HCEC 1CT (cell line): ENCODE measurements at places on chromosomes 2 and 18.
A peak's percentile ranks its signal among the peaks of the same experiment; 100 is the strongest.

GRCh38 chr18:76365561-76365960, 129.5 kb downstream of the ZNF516 start:
- DNase-seq, result no peak

GRCh38 chr2:163171786-163172530, 333.4 kb upstream of the KCNH7 start:
- DNase-seq, result peak; percentile 54

DNA sequence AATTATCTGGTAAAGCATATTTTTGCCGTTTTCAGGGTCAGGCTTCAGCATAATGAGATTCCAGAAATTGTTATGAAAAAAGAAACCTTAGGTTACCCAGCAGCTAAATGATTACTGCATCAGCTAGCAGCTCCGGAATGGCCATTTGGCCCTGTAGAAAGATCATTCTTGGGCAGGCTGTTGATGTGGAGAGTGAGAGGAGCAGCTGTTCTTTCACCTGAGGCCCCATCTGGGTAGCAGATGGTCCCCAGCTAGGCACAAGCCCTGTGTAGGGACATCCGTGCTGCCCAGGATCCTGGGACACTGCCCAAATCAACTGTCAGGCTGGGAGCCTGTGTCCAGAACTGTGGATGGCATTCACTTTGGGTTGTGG, 61.8 kb downstream of the NEDD4L start:
- DNase-seq, result peak; percentile 13

DNA sequence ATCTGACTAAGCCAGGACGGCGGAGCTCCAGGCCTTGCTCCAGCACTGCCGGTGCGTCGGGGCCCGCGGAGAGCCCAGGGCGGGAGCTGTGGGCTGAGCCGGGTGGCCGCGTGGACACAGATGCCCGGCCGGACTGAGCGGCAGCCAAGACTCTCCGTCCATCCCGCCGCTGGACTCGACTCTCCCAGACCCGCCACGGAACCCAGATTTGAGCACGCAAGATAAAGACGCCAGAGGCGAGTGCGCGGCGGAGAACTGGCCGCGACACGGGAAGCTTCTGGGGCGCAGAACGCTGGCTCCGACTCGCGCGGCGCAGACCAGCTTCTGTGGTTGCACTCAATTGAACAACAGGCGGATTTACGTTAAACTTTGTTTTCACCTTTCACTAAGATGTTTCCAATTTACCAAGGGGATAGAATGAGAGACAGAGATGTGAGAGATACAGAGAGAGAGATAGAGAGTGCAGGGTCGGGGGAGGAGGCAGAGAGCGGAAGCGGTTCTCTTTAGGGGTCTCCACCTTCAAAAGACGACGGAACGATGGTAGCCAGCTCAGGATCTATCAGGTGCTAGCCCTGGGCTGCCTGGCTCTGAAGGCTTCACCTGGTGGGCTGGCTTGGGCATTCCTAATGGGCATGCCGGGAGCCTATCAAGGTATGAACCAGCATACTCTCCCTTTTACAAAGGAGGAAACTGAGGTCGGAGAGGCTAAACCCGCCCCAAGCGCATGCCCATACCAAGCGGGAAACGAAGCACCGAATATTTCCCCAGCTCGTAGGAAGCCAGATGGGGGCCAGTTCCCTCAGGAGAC, 10.4 kb upstream of the EN1 start:
- DNase-seq, result no peak

DNA sequence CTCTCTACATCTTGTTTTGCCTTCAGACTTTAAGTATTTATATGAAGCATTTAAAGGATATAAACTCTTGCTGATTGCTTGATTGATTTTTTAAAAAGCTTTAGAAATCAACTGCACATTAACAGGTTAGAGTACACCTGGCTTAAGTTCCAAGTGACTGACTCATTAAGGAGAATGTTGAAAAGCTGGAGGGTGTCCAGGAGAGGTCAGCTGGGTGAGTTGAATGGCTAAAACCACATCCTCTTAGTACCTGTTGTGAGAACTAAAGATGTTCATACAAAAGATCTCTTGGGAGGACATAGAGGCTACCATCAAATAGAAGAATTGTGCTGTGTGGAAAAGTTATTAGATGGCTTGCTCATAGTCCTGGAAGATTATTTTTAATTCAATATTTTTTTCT, 206.8 kb downstream of the TXNL1 start:
- no peak for DNase-seq

- DNase-seq, result no peak
These were observed 202.5 kb upstream of the CDH7 start for GRCh38 chr18:65548316-65548715.

- DNase-seq, result peak; percentile 91
These were observed 37.4 kb upstream of the RAPGEF4 start for GRCh38 chr2:172698041-172698863.

DNA sequence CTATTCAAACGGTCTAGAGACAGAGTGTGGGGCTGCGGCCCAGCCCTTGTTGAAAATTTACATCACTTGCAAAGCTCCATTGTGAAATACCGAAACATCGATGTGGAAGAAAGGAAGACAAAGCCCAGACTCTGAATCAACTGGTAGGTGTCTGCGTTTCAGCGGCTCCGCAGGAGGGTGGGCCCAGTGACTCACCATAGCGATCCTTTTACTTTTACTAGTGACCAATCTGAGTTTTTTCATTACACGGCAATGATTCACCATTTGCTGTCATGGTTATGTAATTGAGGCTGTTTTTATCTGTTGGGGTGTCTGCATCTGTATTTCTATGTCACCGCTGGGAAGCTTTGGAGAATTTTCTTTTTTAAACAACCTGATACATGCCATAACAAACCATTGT, 66.6 kb upstream of the ODC1 start:
- peak; percentile 98 for DNase-seq

- no peak for DNase-seq
These were observed 110.7 kb downstream of the C1D start for GRCh38 chr2:67952066-67952465.

- no peak for DNase-seq
These were observed 163.6 kb upstream of the TANK start for GRCh38 chr2:160996584-160996983.
